Kidney (tissue), 22 donors: ENCODE measurements at places on chromosomes 7 and 10.
A peak's percentile ranks its signal among the peaks of the same experiment; 100 is the strongest.

- DNase-seq = peak; percentile 29
Observed at GRCh38 chr10:7258948-7259523, 151.8 kb downstream of the SFMBT2 start.

GRCh38 chr10:59907918-59908807, 1.8 kb upstream of the CCDC6 start:
- DNase-seq = peak; percentile 93

DNA sequence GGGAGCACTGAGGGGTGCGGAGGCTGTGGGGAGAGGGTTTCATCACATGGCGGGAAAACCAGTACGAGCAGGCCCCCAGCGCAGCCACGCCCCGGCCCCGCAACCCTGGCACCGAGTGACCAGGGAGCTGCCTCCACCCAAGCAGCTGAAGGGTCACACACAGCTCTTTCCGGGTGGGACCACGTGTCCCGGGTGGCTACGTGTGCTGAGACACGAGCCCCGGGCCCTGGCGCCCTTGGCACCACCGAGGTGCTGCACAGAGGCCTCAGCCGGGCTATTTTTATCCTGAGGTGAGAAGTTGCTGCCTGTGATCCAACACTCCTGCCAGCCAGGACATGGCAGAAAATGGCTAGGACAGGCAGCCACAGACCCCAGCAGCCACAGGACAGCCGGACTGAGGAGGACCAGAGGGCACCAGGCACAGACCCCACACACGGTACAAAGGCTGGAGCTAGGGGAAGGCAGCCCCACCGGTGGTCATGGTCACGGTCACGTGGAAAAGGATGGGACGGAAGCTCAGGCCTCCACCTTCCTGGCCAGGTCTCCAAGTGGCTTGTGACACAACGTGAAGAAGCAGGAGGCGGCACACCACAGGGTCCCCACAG, 223.7 kb downstream of the MAD1L1 start:
- DNase-seq = no peak

- no peak for DNase-seq
Observed at GRCh38 chr7:13322126-13322525, 634.7 kb downstream of the ARL4A start.

GRCh38 chr10:131259535-131259934, 52.0 kb downstream of the TCERG1L start:
- no peak for DNase-seq
